Forelimb muscle (tissue), 1 donor: ENCODE measurements at places on chromosomes 7 and 10.
A peak's percentile ranks its signal among the peaks of the same experiment; 100 is the strongest.

DNA sequence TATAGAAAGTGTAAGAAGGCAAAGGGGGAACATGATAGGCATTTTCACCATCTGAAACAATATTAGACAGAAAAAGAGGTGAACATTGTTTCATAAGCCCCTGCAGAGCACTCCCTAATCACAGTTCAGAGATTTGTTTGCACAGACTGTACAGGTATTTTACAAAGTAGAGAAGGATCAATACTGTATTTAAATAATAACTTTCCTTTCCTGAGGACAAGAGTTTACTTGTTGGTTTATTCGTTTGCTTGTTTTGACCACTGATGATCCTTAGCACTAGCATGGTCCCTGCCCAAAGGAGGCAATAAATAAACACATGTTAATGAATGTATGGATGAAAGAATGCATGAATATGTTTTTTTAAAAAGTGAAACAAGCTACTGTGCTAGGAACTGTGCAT lies 690.1 kb upstream of the COBL start:
- DNase-seq = no peak

GRCh38 chr7:150974468-150975391 lies 3.4 kb downstream of the KCNH2 start:
- no peak for DNase-seq

GRCh38 chr7:55160539-55160938 lies 141.7 kb downstream of the EGFR start:
- DNase-seq = no peak

DNA sequence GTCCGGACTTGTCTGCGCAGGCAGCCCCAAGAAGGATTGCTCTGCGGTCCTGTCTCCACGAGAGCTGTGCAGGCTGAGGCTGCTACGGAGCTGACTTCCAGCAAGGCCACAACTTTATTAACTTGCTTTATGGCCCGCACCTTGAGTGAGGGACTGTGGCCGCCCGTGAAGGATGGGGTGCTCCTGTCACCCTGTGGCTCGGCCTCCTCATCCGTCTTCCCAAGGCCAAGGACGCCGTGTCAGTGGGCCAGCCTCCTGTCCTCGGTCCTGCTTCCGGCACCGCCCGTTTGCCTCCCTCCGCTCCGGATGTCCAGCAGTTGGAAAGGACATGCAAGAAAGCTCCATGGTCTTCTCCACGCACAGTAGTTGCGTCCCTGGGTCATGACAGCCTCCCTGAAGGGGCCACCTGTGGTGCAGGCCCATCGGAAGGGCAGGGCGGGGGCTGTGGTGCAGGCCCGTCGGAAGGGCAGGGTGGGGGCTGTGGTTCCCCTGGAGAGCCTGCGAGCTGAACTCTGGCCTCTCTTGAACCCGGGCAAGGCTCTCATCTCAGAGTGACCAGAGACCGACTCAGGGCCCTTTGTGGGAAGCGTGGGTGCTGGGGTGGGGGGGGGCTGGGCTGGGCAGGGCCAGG lies 87.1 kb downstream of the NKX6-2 start:
- DNase-seq = no peak

GRCh38 chr10:118911363-118911762 lies 118.2 kb upstream of the NANOS1 start:
- no peak for DNase-seq

- no peak for DNase-seq
Measured at GRCh38 chr7:73828107-73828803, 2.5 kb upstream of the CLDN4 start.

DNA sequence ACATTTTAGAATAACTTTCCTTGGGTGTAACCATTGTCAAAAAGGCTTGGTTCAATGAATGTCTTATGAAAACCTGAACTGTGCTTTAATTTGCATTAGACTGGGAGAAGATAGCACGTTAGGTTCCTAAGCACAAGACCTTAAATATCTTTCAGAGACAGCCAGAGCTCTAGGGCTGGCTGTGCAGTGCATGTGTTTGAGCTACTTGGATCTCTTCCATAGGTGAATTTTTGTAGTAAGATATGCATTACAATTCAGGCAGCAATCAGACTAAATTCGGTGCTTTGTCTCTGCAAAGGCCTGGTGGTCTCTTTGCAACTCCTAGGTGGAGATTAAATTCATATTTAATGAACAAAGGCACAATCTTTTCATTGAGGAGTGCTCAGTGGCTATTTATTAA lies 192.0 kb downstream of the ZNF438 start:
- no peak for DNase-seq

DNA sequence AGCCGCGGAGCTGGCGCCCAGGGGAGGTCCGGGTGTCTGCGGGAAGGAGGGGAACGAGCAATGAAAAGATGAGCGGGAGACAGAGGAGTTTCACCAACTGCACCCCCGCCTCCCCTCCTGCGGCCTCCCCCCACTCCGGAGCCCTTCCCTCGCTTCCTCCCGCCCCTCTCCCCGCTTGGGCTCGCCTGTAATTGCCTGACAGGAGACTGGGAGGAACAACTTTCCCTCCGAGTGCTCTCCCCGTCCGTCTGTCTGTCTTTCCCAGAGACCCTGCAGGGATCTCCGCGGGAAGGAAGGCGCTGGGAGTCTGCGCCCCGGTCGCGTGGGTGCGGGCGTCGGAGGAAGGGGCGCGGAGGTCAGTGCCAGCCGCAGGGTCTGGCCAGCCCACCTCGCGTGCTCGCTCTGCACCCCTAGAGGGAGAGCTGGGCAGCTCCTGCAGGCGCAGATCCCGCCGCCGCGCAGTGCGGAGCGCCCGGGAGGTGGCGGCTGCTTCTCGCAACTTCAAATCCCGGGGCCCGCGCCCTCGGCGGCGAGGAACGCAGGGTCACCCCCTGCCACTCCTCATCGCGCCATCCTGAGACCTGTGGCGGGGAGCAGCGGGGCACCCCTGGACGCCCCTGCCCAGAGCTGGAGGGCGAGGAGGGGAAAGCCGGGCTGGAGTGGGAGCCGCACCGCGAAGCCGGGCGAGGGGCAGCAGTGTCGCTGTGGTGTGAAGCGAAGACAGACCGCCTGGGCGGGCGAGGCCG lies 511 bp upstream of the NRP1 start:
- DNase-seq = peak; percentile 68

DNA sequence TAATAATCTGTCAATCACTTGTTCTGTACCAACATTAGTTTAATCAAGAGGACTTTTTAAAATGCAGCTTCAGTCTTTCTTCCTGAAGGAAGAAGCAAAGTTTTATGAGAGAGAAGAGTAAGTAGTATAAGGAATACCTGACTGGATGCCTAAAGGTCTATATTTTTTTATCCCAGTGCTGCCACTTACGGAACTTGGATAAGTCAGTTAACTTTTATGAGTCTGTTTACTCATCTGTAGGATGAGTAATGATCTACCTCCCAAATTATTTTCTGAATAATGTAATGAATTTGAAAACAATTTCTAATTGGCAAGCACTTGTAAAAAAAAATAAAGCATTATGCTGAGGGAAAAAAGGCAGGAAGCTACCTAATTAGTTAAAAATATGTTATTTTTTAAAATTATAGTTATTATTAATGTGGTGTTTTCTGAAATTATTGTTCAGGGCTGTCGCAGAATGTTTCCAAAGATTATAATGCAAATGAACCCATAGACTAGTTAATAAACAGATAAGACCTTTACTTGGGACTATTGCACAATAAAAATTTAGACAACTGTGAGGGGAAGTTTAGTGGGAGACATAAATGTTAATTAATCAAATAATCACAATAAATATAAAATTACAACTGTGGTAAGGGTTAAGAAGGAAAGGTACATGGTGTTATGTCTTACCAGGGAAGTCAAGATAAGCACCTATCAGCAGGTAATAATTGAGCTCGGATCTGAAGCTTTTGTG lies 24.6 kb downstream of the SLK start:
- no peak for DNase-seq

GRCh38 chr10:58772758-58773157 lies 260.1 kb downstream of the BICC1 start:
- DNase-seq = no peak

DNA sequence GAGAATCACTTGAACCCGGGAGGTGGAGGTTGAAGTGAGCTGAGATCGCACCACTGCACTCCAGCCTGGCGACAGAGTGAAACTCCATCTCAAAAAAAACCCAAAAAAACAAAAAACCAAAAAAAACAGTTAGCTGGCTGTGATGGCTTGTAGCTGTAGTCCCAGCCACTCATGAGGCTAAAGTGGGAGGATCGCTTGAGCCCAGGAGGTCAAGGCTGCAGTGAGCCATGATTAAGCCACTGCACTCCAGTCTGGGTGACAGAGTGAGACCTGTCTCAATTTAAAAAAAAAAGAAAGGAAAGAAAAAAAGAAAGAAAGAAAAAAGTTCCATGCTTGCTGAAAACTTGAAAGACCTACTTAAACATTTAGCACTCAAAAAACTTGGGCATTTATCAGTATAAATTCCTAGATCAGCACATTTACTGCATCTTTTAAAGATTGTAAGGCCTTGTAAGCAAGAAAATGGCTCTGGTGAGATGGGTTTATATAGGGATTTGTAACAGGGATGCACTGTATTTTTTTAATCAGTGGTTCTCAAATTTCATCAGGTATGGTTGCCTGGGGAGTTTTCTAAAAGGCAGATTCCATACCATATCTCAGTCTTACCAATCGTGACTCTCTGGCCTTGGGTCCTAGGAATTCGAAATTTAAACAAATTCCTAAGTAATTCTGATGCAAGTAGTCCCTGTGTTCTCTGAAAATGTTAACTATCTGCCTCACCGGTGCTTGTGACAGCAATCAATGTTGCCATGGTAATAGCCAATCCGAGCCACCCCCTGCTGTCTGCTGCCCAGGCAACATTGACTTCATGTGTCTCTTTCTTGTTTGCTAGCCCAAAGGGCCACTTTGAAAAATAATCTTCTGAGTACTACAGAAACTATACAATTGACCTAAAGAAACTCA lies 11.5 kb upstream of the NT5C2 start:
- no peak for DNase-seq

DNA sequence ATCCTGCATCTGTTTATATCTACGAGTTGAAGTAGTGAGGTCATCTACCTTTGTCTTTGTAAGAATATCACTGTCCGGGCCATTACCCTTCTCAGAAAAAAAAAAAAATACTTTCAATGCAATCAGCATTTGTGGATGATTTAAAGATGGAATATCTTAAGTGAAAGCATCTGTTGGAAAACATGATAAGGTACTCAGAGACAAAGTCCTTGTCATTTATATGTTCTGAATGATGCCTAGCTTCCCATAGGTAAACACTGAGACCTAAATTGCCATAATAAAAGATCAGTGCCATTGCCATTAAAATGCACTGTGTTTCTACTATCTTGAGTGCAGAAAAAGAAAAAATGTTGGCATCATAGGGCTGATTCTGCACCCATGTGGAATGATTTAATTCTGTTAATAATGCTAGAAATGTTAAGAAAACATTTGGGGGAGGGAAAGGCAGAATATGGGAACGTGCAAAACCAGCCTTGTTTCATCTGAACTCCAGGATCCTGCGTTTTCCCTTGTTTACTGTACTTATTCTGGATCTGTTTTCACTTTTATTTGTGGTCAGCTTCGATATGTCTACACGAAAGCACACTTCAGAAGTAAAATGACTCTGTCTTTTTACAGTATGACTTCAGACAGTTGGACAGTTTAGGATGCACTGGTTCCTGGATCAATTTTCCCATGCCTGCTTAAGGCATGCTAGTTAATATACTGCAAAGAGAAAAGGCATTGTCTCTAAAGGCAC lies 669.8 kb downstream of the SUGCT start:
- DNase-seq = no peak

- peak; percentile 60 for DNase-seq
Measured at GRCh38 chr7:27802999-27803398, 63.0 kb downstream of the TAX1BP1 start.

DNA sequence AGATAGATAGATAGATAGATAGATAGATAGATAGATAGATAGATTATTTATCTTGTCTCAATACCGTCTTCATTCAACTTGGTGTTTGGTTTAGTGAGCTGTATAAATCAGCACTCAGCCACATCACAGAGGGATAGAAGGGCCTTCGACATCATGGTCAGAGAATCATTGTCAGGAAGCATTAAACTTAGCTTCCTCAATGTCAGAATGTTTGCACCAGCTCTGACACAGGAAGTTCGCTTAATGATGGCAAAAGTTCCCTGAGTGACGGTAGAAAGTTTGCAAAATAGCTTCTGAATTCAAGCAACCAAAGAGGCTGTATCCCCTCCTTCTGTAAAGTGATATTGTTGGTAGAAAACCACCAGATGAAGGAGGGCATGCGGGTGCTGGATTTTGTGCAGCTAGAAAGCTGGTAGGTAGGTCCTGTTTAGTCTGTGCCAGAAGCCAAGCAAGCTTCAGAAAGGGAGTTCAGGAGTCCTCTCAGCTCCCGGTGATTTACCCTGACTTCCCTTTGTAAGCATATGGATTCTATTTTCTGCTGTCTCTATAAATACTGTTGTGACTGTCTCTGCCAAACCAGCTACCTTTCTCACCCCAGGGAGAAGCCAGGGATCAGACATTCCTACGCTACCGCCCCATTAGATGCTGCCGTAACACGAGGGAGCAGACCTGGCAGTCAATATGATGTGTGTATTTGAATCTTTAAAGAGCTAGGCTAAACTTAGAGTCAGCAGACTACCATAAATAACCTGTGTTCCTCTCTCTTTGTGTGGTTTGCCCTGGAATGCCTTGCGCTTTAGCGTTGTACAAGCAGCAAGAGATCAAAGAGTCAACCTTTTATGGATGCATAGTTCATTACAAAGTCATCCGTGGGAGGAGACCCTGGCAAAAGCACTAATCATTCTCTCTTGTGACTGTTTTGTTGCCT lies 200.5 kb upstream of the KIAA1217 start:
- DNase-seq = no peak

DNA sequence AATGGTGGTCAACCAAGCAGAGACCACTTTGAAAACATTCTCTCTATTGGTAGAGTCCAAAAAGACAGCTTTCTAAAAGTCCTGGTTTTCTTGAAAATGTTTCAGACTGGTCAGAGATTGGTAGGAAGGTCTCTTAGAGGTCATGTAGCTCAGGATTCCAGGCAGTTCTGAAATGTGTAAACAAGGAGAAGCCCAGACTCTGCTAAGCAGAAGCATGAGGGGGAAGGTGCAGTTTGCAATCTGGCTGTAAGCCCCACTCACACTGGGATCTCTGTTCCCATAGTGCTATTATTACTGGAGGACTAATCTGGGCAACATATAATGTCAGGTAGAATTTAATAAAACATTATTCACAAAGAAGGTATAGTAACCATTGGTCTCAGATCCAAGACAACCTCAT lies 101.1 kb downstream of the MAGI2 start:
- no peak for DNase-seq

- no peak for DNase-seq
Measured at GRCh38 chr7:19991936-19992335, 218.5 kb upstream of the TMEM196 start.

GRCh38 chr7:91468256-91468655 lies 204.0 kb downstream of the FZD1 start:
- no peak for DNase-seq

- DNase-seq = no peak
Measured at GRCh38 chr7:140360697-140361229, 37.6 kb downstream of the SLC37A3 start.

DNA sequence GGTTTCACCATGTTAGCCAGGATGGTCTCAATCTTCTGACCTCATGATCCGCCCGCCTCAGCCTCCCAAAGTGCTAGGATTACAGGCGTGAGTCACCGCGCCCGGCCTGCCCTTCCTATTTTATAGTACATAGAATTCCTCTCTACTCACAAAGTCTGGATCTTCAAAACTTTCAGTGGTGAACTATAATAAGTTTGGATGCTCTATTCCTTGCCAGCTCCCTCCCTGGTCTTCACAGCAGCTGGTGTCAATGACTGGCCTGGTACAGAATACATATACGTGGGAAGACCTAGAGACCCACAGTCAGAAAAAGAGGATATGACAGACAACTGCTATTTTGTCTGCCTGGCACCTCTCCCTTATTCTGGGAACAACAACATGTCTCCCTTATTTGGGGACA lies 40.8 kb downstream of the ARHGAP12 start:
- DNase-seq = no peak

GRCh38 chr10:84473136-84473535 lies 144.7 kb downstream of the CCSER2 start:
- DNase-seq = no peak
